GM10248 (cell line): ENCODE measurements at places on chromosomes 7 and 10.

DNA sequence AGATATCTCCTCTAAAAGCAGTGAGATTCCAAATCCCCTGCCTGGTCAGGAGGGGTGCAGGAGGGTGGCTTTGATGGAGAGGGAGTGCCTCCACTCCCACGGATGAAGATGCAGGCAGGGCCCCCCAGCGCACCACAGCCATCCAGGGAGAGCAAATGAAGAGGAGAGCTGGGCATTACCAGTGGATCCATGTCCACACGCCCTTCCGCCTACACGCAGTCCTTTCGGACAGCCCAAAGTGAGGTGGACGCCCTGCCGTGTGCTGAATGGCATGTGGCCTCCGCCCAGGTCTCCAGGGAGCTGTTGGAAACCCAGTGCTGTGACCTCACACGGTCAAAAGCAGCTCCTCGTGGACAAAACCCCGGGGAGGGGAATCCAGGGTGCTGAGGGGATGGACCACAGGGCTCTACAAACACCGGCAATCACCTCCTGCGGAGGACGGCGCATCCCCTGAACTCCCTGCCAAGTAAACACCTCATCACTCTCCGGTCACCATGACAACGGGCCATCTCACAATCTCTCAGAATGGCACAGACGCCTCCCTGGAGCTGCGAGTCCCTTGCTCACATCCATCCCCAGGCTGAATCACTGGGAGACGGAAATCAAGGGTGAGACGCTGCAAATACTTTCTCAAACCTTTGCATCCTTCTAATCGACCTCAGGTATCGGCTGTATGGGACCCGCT, 35.0 kb upstream of the DNAAF5 start:
- DNase-seq, result no peak

- DNase-seq, result no peak
Observed at GRCh38 chr7:104294291-104294690, 34.1 kb upstream of the LHFPL3 start.

DNA sequence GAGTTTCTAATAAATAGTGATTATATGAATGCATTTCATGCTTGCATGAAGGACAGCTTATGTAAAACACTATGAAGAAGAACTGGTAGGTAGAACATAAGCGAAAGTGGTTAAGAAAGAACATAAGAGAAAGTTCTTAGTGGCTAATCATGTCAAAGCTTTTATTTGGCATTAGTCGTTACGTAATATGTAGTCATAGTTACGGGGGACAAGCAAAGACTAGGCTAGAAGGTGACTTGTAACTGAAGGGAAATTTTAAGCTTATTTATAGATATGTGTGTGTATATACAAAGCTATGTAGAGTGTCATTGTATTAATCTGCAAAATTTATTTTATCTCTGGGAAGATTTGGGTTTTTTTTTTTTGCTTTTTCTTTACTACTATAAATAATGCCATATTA, 36.9 kb downstream of the CAPZA2 start:
- DNase-seq, result no peak

DNA sequence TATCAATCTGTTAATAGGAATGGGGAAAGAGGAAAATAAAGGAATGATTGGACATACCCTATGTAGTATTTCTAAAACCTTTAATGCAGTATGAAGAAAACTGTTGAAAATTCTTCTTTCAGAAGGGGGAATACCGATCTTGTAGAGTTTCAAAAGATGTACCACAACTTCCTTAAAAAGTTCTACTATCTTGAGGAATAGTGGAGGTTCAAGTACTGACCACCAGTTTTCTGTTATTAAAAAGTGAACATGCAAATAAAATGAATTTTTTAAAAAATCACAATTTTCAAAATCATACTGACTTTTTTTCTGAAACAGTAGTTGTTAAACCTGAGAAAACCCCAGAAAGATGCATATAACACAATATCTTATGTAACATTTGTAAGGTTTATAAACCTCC, 86.5 kb downstream of the HERC4 start:
- no peak for DNase-seq

GRCh38 chr10:59372543-59372942, 10.2 kb upstream of the FAM13C start:
- no peak for DNase-seq

GRCh38 chr10:80046629-80047441, 31.6 kb upstream of the TMEM254 start:
- DNase-seq, result peak; percentile 75

- no peak for DNase-seq
Observed at GRCh38 chr7:130388671-130389070, 8.4 kb downstream of the CPA1 start.

GRCh38 chr7:39847227-39847626, 102.8 kb upstream of the CDK13 start:
- no peak for DNase-seq

- DNase-seq, result no peak
Observed at GRCh38 chr10:49056356-49056755, 59.0 kb downstream of the VSTM4 start.

DNA sequence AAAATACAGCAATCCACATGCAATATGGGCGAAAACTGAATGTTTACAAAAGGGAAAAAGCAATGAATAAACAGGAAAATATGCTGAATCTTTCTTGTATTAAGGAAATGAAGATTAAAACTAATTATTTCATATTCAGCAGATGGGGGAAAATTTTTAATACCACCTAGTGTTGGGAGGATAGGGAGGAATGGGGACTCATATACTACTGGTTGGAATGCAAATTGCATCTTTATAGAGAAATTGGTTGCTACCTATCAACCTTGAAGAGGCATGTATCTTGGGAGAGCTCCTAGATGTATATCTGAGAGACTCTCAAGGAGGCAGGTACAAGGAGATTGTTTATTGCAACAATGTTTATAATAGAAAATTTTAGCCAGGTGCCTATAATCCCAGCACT, 101.4 kb downstream of the CREM start:
- no peak for DNase-seq

DNA sequence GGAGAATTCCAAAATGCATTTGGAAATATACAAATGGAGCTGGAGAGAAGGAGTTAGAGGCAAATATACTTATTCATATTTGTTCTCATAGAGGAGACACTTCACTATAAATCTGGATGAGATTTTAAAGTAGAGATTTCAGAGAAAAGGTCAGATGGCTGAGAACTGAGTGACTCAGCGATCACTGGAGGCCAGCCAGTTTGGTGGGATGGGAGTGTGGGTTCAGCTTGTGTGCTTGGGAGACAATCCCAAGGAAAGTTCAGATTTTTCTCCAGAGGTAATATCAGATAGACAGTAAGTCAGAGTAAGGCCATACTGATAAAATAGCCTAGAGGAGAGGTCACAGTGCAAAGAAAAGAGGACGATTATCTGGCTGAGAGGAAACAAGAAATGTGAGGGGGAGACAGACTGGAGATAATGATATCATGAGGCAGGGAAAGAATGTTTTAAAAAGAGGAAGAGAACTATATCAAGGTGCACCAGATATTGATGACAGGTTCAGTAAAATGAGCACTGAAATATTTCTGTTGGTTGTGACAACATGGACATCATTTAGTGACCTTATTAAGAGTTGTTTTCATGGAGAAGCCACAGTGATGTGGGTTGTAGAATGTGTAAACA, 67.0 kb downstream of the MDFIC start:
- DNase-seq, result no peak

DNA sequence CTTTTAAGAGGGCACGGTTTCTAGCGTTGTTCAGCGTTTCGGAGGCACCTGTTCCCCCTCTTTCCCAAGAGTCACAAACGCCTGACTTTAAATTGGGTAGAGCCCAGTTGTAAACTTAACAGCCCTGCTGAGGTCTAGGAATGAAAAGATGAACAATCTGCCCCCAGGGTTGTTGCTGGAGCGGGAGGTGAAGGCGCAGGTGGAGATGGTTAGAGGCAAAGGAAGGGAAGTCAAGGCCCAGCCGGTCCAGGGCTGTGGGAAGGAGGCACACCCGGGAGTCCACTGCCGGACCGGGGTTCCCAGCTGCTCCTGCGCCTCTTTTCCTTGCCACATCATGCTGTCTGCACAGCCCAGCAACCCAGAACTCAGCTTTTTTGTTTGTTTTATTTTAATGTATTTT, 770 bp downstream of the PRXL2A start:
- no peak for DNase-seq

GRCh38 chr7:45982132-45982531, 61.1 kb upstream of the IGFBP3 start:
- peak; percentile 4 for DNase-seq

DNA sequence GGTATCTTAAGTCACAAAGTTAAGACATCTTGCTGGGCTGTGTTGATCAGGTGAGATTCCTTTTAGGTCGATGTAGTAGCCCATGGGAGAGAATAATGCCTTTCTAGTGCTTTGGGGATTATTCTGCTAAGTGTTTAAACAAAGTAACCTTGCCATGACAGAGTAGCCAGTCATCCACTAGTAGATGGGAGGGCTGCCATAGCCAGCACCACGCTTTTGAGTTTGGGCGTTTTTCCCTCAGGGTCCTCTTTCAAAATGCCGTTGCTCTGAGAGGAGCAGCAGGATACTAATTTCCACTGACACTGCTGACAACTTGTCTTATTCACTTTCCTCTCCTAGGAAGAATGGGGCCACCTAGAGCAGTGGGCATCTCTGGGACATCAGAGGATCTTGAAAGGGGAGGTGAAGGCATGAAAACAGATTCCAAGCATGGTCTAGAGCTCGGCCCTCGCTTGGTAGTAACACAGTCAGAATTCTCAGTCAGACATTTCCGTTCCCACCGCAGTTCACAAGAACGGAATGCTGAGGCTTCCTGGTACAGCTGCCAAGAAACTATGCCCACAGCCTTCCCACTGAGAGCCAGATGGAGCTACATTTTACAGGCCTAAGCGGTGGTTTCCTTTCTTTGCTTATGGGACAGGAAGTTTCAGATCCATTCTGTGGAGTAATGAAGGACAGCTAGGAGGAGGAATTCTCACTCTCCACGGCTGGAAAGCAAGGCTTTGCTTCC, 15.3 kb upstream of the RSU1 start:
- DNase-seq, result no peak
